ENCODE measurements at places on chromosomes 1 and 21. TPM values are rescaled to one million over a fixed set of nuclear protein-coding genes. Genes with fewer than 3 reads are reported as not detected.

DNA sequence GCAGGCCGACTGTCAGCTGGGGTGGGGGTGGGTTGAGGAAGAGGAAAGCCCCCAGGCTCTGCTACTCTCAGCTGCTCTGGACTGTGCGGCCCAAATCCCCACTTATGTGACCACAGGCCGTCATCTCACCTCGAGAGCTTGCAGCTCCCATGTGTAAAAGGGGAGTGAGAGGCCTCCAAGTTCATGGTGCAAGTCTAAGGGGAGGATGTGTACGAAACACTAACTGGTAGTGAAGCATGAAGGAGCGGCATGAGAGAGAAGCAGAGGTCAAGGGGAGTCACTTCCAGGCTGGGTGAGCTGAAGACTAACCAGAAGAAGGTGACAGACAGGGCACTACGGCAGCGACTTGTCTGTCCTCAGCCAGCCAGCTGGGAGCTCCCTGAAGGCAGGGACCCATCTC is 43.8 kb downstream of the GLIS1 start:
- DNase-seq = no peak

- DNase-seq = no peak
These were observed 97.7 kb downstream of the ATP5PO start for GRCh38 chr21:33817663-33818451.

DNA sequence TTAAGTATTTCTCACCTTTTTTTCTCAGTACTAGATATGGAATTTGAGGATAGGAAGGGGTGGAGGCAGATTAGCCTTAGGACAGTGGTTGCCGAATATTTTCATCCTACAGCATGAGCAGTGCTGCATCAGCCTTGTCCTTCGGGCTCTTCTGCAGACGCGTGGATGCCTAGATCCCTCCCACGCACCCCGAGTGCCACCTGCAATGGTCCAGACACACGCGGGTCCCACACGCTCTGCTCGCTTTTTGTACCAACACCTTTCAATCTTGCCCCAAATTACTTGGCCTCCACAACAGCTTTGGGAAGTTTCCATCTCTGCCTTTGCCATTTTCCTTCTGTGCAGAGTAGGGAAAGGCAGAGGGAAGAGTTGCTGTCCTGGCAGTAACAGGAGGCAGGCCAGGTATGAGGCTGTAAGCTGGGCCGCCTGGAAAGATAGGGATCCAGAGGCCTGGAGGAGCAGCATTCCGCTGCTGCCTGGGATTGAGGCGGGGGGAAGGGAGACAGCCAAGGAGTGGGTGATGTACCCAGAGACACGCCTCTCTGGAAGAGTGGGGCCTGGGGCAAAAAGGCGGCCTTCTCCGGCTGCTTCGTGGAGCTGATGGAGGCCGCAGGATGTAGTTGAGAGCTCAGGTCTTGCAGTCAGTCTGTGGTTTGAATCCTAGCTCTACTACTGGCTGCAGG is 467.7 kb downstream of the KIF26B start:
- DNase-seq = no peak

DNA sequence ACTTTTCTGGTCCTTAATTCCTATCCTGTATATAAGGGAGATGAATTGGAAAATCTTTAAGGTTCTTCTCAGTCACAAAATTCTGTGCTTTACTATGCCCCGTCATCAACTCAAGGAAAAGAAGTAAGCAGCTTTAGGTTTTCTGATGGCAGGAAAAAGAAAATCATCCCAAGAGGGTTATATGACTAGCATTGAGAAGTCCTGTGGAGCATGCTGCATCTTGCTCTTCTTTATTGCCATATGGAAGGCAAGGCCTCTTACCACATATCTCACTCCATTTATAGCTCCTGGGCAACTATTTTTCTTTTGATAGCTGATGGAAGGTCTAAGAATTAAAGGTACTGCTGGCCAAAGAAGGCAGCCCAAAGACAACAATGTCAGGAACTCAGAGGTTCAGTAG is 552.5 kb downstream of the DPYD start:
- no peak for DNase-seq

DNA sequence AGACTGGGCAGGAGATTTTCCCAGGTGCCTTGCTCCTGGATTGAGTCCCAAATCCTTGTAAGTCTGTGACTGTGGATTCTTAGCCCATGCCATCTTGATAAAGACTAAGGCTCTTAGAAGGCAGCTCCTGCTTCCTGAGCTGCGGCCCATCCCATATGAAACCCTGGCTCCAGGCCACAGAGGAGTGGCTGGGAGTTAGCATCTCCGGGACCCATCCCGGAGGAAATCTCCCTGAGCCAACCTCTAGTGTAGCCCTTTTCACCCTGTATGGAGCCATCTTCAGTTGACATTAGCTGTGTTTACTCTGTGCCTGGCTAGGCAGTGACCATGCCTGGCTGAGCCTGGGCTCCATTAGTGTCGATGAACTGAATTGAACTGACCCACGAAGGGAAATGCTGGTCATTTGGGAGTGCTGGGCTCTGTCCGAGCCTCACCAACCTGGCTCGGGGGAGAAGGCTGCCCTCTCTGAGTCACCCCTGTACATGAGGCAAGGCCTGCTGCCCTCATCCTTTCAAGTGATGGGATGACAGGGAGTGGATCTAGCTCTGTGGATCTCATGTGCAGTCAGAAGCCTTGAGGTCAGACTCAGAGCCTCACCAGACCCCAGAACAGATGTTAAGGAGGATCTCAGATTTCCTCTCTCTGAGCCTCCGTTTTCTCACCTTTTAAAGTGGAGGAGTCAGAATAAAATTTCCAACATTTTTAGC is 37.5 kb downstream of the LGR6 start:
- DNase-seq = no peak

DNA sequence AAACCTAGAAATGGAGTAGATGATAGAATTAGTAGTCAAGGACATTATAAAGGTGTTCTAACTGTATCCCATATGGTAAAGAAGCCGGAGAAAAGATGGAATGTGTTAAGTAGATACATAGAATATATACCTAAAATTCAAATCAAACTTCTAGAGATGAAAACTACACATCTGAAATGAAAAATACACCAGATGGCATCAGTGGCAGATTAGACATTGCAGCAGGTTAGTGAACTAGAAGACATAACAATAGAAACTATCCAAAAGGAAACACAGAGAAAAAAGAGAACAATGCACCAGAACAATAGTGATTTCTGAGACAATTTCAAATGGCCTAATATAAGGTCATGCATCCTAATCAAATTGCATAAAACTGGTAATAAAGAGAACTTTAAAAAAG is 26.9 kb downstream of the ZBTB21 start:
- no peak for DNase-seq

- DNase-seq = no peak
These were observed 1.2 kb downstream of the BCL9 start for GRCh38 chr1:147542569-147542897.

DNA sequence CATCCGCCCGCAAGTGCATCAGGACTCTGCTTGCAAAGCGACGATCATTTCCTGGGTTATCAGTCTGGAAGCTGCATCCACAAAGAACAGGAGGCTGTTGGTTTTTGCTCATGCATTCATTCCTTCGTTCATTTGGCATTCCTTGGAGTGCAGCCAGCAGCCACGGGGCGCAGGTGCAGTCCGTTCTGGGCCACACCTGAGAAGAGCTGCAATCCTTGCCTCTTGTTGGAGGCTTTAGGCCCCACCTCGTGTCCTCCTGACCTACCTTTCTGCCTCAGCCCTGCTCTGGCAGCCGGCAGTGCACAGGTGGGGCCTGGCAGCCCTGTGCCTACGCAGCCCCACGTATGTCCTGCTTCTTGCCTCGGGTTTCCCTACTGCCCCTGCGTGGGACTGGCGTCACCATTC is 19.6 kb upstream of the C2CD2 start:
- no peak for DNase-seq

- DNase-seq = no peak
These were observed 37.2 kb downstream of the KCNJ6 start for GRCh38 chr21:37878946-37879660.

DNA sequence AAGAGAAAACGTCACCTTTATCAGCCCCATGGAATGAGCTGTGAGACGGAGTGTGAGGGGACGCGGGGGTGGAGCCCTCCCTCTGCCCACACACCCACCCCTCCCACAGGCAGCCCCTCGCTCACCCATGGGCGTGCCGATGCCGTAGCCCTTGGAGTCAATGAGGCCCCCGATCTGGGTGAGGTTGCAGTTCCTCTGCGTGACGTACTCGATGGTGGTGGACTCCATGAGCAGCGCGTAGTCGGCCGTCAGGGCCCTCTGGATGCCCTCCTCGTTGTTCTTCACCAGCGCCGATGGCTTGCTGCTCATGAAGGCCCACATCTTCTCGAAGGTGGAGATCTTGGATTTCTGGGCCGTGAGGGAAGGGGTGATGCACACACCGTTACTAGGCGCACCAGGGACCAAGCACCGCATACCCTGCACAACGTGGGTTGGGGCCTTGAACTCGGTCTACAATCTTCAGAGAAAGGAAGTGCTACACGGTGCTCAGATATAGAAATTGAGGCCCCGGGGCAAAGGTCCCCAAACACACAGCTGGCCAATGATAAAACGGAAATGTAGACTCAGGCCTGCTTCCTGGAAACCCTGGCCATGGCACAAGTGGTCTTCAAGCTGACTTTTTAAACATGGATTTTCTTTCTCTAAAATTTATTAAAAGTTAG is 228.2 kb downstream of the GRIK3 start:
- no peak for DNase-seq

DNA sequence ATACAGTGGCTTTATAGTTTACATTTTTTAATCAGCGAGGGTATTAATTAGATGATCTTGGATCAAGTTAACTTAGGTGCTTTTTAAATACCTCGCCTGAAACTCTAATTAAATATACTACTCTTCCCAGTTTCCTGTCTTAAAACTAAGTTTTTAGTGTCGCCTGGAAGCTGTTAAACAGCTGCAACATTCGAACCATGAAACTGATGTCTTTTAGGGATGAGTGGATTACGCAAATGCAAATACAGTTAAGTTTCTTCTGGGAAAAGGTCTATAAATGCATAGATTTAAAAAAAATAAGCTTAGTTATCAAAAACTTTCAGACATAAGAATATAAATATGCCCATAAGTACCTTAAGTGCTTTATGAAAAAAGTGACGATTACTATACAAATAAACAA is 228.3 kb downstream of the PTPRC start:
- DNase-seq = no peak

DNA sequence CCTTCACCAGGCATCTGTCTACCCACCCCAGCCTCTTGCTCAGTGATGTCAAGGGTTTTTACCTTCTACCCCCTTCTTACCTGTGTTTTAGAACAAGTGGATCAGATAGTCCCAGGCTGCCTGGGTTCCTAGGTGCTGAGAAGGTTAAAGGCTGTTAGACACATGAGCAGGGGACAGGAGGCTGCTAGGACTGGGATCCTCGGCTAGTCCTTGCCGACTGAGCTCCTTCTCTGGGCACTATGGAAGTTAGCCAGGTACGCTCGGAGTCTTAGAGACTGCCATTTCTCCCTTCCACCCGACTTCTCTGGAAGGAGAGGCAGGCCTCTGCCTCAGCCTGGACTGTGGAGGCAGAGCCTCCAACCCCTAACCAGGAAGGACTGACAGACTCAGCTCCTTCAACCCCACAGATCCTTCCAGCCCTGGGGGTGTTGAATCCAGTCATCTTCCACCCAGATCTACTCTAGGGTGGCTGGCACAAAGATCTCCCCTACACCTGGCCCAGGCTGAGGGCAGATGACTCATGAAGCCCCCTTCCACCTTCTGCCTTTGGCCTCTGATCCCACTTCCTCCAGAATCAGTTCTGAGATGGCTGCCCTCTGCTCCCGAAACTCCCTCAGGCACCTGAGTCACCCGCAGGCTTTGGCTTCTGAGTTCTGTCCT is at the start of gene DYNLT4:
TSS of gene DYNLT4 (minus strand) at position 648 of the 660 bp plus-strand sequence. CDS start 683 bp downstream, outside the sequence.
- DNase-seq = no peak

DNA sequence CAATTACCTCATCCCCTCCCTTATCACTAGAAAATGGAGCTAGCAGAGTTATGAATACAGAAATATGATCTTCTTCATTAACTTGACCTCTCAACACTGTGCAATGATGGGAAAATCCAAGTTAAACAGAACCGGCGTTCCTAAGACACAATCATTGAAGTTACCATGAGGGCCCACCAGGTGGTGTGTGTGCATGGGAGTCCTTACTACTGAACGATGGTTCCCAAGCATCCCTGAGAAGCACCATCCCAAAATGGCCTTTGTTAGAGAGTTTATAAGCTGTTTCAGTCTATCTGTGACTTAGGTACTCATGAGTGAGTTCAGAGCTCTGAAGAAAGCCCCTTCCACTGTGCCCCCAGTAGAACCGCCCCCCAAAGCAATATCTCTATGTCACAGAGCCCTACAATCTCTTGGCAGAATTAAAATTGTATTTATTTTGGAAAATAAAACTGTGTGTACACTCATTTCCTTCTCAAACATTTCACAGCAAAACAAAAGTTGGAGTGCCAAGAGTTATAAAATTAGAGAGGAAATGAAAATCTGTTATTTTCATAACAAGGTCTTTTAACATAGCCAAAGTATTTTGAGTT is 56.8 kb downstream of the PLD5 start:
- no peak for DNase-seq

- DNase-seq = no peak
These were observed 3.7 kb downstream of the FOXD3 start for GRCh38 chr1:63326106-63326472.

- DNase-seq = no peak
These were observed 567.0 kb downstream of the AJAP1 start for GRCh38 chr1:5221451-5221850.

DNA sequence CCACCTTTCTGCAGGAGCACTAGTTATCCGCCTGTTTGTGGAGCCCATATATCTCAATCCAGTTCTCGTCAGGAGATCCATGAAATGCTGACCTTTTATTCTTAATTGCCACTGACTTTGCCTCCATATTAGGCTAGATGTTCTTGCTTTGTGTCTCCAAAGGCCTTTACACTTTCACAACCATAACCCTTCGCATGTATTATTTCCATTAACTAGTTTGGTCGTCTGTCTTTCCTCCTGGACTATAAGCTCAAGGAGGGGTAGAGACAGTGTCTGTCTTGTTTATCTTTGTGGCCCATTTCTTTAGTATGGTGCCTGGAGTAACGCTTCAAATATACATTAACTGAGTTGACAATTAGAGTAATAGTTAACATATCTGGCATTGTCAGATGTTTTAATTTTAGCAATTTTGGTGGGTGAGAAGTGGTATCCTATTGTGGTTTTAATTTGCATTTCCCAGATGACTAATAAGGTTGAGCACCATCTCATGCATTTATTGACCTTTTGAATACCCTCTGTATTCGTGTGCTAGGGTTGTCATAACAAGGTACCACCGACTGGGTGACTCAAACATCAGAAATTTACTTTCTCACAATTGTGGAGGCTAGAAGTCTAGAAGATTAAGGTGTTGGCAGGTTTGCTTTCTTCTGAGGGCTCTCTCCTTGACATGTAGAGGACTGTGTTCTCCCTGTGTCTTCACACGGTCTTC is 21.7 kb upstream of the IL12RB2 start:
- DNase-seq = peak; percentile 37

The NES gene
- not detected for polyA plus RNA-seq

The GBP4 gene
- 43.1 TPM for polyA plus RNA-seq

The CDC7 gene
- 3.8 TPM for polyA plus RNA-seq

The WNT4 gene
- 0.08 TPM for polyA plus RNA-seq

The HMGB4 gene
- not detected for polyA plus RNA-seq

The VSIG8 gene
- polyA plus RNA-seq = not detected

The VTCN1 gene
- not detected for polyA plus RNA-seq

The TMEM79 gene
- polyA plus RNA-seq = 2.7 TPM

The UTS2 gene
- polyA plus RNA-seq = 15.9 TPM

The CYP2J2 gene
- polyA plus RNA-seq = not detected

The ANKRD45 gene
- polyA plus RNA-seq = not detected

The AADACL4 gene
- polyA plus RNA-seq = not detected
